Body of pancreas (tissue), 4 donors: ENCODE measurements at places on chromosomes 3 and 15.

- H3K4me3 ChIP-seq, result no peak overlapping the region
- H3K27me3 ChIP-seq, result no peaks in the 10 kb centered on the region
- H3K27ac ChIP-seq, result no peak overlapping the region
- no peak for DNase-seq
Observed at GRCh38 chr3:18428036-18428435, 2.9 kb upstream of the SATB1 start.

GRCh38 chr3:14430053-14430452, 27.6 kb downstream of the SLC6A6 start:
- H3K27me3 ChIP-seq, result no peaks in the 10 kb centered on the region
- H3K4me1 ChIP-seq, result peaks cover 30% of the 10 kb centered on the region
- H3K4me3 ChIP-seq, result no peak overlapping the region
- H3K27ac ChIP-seq, result no peak overlapping the region
- no peaks in the 10 kb centered on the region for H3K36me3 ChIP-seq
- no peak for DNase-seq

DNA sequence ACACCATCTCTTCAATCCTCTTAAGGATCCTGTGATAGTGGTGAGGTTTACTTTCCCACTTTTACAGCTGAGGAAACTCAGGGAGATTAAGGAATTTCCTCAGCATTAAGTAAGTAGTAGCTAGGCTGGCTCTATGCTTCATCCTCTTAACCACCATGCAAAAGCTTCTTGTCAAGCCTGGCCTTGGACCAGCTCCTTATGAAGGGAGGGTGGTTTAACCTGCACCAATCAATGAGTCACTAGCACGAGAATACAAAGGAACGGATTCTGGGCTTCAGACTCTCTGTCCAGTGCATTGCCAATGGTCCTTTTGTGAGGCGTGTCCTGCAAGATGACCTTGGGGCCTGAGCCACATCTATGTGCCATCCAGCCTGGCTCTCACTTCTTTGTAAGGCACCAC, 202.0 kb upstream of the CFAP20DC start:
- DNase-seq, result no peak
- H3K36me3 ChIP-seq, result no peaks in the 10 kb centered on the region
- no peaks in the 10 kb centered on the region for H3K27me3 ChIP-seq
- no peaks in the 10 kb centered on the region for H3K4me1 ChIP-seq
- no peak overlapping the region for H3K27ac ChIP-seq

DNA sequence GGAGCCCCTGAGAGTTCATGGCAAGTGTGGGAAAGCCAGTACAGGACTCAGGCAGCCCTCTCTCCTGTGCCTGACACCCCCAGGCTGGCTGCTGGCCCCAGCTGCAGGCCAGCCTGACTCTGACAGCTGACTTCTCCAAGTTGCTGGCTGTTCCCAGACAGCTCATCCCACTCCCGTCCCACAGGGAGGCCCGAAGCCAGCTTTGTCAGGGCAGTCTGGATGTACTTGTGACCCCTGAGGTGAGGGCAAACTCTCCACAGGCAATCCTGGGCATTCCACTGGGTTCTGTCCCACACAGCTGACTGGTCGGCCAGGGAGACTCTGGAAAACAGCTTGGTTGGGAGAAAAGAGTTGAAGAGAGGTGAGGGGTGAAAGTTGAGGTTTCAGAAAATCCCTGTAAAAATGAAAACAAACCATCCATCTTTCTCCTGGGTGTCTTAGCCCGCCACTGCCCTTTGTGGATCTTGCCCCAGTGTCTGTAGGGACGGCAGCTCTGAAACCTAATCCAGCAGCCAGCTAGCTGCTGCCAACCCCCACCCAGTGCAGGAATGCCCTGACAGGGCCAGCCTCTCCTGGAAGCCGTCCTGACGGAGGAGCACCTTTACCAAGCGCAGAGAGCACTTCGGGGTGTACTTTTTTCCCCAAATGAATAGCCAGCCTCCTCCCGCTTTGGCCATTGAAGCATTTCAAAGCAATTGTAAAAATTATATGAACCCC, 87.9 kb downstream of the DNAJB8 start:
- no peaks in the 10 kb centered on the region for H3K36me3 ChIP-seq
- DNase-seq, result no peak
- no peak overlapping the region for H3K27ac ChIP-seq
- no peak overlapping the region for H3K4me3 ChIP-seq
- H3K27me3 ChIP-seq, result no peaks in the 10 kb centered on the region
- peaks cover 24% of the 10 kb centered on the region for H3K4me1 ChIP-seq

DNA sequence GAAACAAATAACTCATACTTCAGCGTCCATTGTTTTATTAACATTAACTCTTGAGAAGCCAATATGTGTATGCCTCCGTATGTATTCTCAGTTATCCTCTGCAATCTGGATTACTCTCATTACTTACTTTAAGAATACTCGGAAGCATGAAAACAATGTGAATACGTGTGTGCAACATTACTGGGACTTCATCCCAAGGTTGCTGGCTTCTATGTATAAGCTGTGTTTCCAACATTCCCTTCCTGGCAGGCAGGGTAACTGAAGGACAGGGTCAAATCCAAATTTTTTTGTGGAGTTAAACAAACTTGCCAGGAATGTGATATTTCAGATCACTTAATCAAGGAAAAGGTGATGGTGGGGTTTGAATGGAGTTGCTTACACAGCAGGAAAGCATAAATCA, 34.5 kb upstream of the NR1I2 start:
- no peak for DNase-seq
- H3K27me3 ChIP-seq, result no peaks in the 10 kb centered on the region
- H3K4me3 ChIP-seq, result no peak overlapping the region
- no peak overlapping the region for H3K27ac ChIP-seq

DNA sequence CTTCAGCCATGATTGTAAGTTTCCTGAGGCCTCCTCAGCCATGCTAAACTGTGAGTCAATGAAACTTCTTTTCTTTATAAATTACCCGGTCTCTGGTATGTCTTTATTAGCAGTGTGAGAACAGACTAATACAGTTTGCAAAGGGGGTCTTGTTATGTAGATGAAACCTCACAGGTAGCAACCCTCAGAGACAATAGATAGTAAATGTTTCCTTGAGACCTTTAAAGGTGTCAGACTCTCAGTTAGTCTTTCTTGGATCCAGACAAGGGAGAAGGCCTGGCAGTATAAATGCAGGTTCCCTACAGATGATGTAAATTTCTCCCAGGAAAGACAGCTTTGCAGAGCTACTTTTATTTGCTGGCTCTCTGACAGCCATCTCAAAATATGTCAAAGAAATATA, 510.8 kb downstream of the AGBL1 start:
- no peak overlapping the region for H3K4me3 ChIP-seq
- no peak overlapping the region for H3K27ac ChIP-seq
- H3K4me1 ChIP-seq, result no peaks in the 10 kb centered on the region
